AG08396 (cell line): ENCODE measurements at places on chromosomes 6 and 20.

DNA sequence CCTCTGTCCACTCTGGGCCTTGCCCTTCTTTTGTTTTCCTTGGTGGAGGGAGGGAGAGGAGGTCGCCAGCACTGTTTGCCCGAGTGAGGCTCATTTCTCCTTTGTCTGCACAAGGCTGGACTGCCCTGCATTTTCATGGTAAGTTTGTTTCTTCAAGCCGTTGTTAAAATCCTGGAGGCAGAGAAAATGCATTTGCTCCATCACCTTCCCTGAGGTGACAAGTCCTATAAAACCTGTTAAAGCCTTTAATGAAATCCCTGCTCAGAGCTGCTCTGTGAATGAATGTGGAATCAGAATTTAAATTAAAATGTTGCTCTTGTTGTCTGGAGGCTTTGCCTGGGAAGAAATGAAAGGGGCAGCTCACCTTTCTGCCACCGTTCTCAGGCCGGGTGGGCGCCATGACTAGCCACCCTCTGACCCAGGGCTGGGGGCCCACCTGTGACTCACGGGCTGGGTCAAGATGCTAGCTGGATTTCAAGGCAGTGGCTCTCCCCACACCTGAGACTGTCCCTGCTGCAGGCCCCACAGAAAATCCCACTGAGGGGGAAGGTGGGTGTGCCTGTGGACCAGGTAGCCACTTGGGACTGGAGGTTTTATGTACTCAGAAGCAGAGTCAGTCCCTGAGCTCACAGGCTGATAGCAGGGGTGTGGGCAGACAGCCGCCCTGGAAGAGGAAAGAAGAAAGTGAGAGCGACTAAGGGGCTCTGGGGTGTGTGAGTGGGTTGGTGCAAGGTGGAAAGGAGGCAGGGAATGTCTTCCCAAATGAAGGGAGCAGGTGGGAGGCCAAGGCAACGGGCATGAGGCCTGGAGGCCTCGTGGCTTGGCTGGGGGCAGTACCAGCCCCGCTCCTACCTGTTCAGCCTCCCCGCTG, 24.0 kb upstream of the MYT1 start:
- no peak for DNase-seq

GRCh38 chr20:45827712-45828111, 600 bp upstream of the TNNC2 start:
- no peak for DNase-seq

GRCh38 chr6:140462076-140462452, 1087.6 kb upstream of the CITED2 start:
- DNase-seq, result no peak

DNA sequence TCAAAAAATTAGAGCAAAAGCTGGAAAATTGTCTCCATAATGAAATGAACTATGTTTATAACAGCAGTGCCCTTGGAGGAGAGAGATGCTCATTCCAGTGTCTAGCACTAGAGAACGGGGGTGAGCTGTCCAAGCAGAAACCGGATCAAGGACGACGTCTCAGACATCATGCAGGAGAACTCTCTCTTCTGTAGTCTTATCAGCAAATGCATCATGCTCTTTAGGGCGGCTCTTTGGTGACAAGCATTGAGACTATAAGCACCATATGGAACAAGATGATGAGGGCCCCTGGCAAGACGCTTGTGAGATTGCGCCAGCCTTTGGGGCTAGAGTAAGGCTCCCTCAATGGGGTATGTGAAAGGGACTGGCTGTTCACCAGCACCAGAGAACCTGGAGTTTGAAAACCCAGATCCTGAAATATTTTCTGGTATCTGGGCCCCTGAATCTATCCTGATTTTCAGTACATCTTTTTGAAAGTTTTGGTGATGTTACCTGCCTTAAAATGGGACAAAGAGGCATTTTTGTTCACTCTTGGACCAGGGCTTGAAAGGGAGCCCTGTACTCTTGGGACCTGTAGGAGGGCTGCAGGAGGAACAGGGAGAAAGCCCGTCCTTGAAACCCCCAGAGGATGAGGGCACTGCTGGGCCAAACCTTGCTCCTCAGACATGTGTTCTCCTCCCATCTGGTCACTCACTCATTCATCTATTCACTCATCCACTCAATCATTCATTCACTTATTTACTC, 127.6 kb downstream of the TTLL2 start:
- DNase-seq, result no peak

DNA sequence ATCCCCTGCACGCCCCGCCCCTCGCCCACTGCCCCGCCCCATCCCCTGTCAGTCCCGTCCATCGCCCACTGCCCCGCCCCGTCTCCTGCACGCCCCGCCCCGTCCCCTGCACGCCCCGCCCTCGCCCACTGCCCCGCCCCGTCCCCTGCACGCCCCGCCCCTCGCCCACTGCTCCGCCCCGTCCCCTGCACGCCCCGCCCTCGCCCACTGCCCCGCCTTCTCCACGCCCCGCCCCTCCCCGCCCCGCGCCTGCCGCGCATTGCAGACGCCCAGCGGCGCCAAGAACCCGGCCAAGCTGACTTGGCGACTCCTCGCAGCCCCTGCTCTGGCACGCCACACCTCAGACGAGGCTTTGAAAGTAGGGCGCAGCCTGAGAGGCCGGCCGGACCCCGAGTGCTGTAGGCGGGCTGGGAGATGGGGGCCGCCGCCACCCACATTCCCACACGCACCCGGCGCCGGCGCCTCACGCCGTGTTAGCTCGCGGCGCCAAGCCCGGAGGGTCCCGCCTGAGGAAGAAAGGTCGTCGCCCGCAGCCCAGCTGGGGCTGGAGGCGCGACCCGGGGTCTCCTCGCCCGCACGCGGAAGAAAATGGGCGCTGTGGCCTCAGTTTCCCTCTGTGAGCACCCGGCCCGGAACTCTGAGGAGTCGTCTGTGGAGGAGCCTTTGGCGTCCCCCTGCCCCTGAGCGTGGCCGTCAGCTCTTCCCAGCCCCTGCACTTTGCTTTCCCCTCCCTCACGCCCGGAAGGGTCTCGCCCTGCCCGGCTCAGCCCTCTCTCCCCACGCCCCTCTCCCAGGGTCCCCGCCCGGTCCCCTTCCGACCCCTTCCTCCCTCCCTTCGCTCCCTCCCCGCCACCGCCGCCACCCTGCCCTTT, at the start of gene RAD21L1:
Gene RAD21L1 (plus strand): TSS at position 262 of the 872 bp plus-strand sequence. CDS start 2,410 bp downstream, outside the sequence.
- DNase-seq, result peak; percentile 96

DNA sequence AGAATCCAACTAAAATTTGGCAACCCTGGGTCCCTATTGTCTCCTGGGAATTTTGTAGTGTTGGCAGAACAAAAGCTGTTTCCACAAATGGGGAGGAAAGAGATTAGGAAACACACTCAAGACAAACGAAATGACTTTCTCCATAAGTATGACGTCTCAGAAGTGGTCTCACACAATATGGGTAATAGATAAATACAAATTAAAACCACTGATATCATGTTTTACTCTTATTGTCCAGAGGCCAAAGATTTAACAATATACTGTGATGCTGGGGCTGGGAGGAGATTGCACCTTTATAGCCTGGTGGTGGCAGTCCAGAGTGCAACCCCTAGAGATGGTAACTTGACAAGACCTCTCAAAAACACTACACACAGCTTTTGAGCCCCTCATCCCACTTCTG, 18.6 kb downstream of the FKBP1A start:
- no peak for DNase-seq

DNA sequence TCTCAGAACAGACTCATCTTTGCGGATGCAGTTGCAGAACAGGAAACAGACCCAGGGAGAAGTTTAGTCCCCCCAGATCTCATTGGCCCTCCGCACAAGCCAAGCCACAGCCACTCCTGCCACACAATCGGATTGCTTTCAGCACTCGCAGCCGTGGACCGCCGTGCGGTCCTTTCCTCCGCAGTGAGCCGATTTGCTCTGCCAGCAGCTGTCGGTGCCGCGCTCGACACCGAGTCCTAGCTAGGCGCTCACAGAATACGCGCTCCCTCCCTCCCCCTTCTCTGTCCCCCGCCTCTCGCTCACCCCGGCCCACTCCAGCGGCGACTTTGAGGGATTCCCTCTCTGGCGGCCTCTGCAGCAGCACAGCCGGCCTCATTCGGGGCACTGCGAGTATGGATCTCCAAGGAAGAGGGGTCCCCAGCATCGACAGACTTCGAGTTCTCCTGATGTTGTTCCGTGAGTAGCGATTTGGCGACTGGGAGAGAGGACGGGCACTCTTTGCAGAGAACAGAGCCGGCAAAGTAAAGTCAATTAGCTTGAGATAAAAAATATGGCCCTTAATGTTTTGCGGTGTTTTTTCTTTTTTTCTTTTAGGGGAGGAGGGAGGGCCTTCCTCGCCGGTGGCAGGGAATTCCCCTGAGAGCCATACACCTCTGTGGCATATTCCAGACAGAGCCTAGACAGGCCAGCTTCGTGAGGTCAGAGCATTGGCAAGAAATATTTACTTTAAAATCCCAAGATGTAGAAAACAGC, at the start of gene LAMP5:
Gene LAMP5 (plus strand): TSS at position 130 of the 753 bp plus-strand sequence. CDS start 263 bp downstream, at position 393.
- peak; percentile 65 for DNase-seq

- DNase-seq, result no peak
These were observed 149.5 kb downstream of the ANKRD60 start for GRCh38 chr20:58078741-58079522.

- DNase-seq, result no peak
These were observed 49.8 kb downstream of the CFAP61 start for GRCh38 chr20:20102163-20102562.

GRCh38 chr20:50108556-50109235, 4.3 kb downstream of the UBE2V1 start:
- no peak for DNase-seq

DNA sequence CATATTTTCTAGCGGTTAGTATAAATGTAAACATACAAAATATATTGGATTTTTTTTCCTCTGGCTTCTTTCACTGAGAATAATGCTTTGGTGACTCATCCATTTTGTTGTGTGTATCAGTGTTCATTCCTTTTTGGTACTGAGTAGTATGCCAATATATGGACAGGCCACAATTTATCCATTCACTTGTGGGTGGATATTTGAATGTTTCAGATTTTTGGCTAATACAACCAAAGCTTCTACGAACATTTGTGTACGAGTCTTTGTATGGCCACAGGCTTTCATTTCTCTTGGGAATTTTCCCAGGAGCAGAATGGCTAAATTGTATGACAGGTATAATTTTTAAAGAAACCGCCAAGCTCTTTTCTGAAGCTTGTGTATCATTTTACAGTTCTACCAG, 677.5 kb downstream of the HDGFL1 start:
- DNase-seq, result no peak

- no peak for DNase-seq
These were observed 17.2 kb upstream of the HCK start for GRCh38 chr20:32034581-32035425.

- no peak for DNase-seq
These were observed 4.1 kb downstream of the KCNS1 start for GRCh38 chr20:45096781-45097180.

DNA sequence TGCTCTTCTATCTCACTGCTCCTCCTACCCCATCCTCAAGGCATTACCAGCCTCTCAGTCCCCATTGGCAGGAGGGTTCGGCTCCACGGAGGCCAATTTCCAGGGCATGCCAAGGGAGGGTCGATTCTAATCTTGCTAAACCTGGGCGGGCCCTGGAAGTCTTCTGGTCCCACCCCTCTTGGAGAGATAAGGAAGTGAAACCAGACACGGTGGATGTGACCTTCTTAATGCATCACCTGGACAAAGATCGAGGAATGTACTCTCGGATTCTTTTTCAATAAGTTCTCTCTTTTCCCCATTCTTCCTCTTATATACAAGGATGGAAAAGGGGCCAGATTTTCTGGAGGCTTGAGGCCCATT, 112.2 kb upstream of the ARMC2 start:
- no peak for DNase-seq

GRCh38 chr6:85126485-85127167, 323.3 kb upstream of the NT5E start:
- DNase-seq, result peak; percentile 48

GRCh38 chr6:157471895-157472686, 91.1 kb downstream of the ZDHHC14 start:
- DNase-seq, result no peak

DNA sequence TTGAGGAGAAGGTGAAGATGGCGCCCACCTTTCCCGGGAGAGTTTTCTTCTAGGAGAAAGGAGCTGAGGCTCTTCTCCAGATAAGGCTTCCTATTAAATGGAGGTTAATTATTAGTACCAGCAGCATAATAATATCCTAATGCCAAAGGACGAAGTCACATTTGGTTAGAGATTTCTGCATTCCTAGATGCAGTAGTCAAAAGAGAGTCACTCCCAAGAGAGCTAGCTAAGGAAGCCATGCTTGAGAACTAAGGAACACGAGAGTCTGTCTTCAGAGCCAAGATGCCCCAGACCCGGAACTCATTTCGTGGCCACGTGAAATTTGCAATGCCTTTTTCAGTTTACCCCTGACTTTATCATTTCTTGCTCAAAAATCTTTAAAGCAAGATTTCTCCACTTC, 132.7 kb downstream of the TSHZ2 start:
- no peak for DNase-seq

GRCh38 chr6:140641412-140641811, 1267.0 kb upstream of the CITED2 start:
- no peak for DNase-seq
